ENCODE measurements at places on chromosomes 3 and 15.

GRCh38 chr3:87120881-87121280 lies 106.2 kb upstream of the CHMP2B start:
- no peak for DNase-seq

DNA sequence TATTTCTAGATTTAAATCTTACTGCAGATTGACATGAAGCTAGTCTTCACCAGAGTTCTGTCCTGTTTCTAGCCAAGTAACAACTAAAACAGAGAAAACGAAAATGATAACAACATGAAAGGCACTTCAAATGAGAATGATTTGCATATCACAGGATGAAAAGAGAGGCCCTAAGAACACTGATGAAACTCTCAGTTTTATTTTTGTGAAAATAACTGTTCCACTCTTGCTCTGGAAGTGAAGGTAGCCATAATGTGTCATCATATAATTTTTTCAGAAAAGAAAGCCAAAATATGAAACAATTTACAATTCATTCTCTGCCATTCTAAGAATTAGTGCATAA lies 274.4 kb downstream of the ADAMTSL3 start:
- no peak for DNase-seq

- no peak for DNase-seq
Measured at GRCh38 chr15:99211926-99212325, 37.5 kb downstream of the TTC23 start.

- no peak for DNase-seq
Measured at GRCh38 chr15:50145451-50145872, 26.4 kb upstream of the ATP8B4 start.

DNA sequence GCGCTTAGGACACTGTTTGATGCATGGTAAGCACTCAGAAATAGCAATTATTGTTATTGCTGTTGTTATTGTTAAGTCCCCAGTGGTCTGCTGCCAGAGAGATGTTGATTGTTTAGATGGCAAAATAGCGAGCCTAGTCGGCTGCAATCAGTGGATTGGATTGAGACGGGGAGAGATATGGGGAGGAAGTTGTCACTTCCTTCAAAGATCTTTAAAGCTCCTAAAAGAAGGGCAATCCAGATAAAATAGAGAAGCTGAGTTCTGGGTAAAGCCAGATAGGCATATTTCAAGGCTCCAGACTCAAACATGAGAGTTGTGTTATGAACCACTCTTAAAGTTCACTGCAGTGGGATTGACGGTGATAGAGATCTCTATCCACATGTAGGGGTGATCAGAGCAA lies 64.5 kb downstream of the RYR3 start:
- DNase-seq, result no peak

DNA sequence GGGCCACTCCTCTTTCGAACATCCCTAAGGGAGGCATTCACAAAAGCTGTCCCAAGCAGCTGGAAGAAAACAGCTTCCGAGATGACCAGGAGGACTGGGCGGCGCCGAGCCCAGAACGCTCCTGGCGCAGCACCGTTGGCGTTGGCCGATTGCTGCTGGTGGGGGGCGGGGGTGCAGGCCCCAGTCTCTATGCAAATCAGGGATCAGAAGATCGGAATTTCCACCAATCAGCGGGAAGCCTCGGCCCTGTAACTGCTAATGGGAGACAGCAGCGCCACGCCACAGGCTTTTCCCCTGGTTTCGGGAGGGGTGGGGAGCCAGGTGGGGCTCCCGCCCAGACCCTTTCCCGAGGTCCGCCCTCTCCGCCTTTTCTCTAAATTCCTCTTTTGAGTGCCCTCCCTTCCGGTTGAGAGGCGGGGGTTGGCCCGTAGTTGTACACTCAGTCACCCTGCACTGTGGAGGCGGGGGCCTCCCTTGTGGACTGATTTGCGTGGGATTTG lies 27.0 kb downstream of the HMCES start:
- no peak for DNase-seq
